ENCODE measurements at places on chromosomes 13 and 19.

DNA sequence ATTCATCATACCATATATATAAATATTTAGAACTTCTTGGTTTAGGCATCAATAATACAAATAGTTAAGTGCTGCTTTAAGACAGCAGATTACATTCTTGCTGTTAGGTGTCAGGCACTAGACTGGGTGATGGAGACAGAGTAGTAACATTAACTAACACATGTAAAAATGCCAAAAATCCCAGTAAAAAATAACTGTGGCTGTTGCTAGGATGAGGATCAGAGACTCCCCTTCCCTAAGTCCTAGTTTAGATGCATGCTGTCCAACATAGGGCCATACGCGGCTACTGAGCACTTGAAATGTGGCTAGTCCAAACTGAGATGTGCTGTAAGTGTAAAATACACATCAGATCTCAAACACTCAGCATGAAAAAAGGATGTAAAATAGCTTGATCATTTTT lies 94.7 kb downstream of the CDADC1 start:
- DNase-seq = no peak

- DNase-seq = no peak
Measured at GRCh38 chr19:7516333-7516732, 430 bp downstream of the ZNF358 start.

DNA sequence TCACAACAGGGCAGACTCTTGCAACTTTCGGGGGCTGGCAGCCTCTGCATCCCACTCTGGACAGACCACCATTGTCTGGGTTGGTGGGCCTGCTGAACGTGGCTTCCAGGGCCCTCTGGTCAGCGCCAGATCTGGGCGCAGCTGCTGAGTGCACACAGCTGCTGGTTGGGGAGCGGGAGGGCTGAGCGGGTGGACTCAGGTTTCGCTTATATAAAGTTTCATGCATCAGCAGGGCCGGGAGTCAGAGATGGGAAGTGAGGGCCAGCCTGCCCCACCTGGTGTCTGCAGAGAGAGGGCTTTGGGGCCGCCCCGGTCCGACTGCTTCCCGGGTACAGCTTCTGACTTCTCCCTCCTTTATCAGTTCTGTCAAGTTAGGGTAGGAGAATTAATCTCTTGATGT lies 6.9 kb downstream of the ARHGEF7 start:
- peak; percentile 29 for DNase-seq

GRCh38 chr13:88196106-88196505 lies 524.9 kb downstream of the SLITRK5 start:
- no peak for DNase-seq

- no peak for DNase-seq
Measured at GRCh38 chr13:82076496-82076895, 1735.6 kb upstream of the SPRY2 start.

DNA sequence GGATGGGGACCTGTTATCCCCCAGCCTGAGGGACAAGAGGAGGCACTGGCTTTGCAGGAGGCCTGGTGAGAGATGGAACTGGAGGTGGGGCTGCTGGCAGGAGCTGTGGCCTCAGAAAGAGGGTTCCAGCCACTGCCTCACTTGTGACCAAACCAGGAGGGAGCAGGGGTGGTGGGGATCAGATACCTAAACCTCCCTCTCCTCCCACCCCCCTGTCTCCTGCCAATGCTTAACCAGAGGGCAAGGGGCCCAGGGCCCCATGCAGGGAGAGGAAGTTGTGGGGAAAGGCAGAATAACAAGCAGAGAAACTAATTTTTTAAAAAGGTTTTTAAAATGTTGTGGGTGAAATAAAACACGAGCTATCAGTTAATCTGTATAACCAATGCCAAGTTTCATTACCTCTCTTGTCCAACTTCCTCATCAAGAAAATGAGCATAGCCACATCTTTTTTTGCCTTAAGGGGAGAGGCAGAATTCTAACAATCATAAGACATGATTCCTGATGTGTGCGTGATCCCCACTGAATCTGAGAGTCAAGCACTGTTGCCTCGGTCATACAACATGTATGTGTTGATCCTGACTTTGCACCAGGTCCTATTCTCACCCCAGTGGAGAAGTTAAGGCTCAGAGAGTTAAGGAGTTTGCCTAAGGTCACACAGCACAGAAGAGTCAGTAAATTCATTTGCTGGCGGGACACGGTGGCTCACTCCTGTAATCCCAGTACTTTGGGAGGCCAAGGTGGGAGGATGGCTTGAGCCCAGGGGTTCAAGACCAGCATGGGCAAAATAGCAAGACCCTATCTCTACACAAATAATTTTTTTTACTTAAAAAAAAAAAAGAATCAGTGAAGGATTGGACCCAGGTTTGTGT lies 12.9 kb downstream of the FXYD5 start:
- DNase-seq = no peak

DNA sequence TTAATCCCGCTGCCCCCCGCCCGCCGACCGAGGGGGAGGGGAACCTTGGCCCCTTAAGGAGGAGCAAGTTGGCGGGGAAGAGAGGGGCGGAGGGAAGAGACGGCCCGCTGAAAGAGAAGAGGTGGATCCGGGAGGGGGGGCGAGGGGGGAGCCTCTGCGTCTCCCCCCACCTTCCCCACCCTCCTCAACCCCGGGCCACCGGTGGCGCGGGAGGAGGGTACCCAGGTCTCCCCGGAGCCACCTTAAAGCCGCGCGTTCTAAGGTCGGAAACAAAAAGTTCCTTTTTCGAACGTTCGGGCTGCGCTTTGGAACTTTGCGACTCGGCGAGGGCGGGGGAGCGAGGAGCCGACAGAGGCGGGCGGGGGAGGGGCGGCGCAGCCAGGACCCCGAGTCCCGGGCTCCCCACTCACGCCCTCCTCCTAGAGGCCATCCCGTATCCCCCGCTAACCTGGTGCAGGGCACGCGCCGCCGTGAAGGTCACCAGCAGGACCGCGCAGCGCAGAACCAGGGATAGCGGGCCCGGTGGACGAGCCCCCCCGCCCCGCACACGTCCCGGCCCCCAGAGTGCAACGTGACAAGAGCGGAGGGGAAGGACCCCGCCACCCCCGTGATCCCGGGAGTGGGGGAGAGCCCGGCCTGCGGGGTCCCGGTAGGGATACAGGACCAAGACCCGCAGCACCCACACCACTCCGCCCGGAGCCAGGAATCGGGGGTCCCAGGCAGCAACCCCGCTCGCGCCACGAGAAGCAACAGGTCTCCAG lies 659 bp downstream of the ERF start:
- DNase-seq = peak; percentile 71
